K562 (cell line): ENCODE measurements at places on chromosomes 4 and X. TPM values are rescaled to one million over a fixed set of nuclear protein-coding genes. Genes with fewer than 3 reads are reported as not detected.

GRCh38 chr4:71533121-71533520 is 194.3 kb downstream of the SLC4A4 start:
- no peak for DNase-seq

DNA sequence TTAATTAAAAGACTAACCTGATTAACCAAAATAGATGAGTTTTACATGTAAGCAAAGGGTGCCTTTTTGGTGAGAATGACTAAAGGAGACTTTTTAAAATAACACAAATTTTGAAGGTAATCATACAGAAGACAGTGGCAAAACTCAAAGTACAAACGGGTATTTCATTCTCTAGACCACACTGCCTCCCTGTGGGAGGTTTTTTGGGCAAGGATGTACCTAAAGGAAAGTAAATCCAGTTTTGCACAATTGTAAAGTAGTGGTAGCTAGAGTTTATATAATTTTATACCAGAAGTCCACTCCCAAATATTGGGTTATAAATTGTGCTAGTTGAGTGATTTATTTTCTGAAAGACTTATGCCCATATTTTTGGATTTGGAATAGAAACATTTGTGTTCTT is 201.0 kb downstream of the PAPSS1 start:
- DNase-seq = no peak

- no peak for DNase-seq
These were observed 678 bp downstream of the BMP3 start for GRCh38 chr4:81030981-81031791.

DNA sequence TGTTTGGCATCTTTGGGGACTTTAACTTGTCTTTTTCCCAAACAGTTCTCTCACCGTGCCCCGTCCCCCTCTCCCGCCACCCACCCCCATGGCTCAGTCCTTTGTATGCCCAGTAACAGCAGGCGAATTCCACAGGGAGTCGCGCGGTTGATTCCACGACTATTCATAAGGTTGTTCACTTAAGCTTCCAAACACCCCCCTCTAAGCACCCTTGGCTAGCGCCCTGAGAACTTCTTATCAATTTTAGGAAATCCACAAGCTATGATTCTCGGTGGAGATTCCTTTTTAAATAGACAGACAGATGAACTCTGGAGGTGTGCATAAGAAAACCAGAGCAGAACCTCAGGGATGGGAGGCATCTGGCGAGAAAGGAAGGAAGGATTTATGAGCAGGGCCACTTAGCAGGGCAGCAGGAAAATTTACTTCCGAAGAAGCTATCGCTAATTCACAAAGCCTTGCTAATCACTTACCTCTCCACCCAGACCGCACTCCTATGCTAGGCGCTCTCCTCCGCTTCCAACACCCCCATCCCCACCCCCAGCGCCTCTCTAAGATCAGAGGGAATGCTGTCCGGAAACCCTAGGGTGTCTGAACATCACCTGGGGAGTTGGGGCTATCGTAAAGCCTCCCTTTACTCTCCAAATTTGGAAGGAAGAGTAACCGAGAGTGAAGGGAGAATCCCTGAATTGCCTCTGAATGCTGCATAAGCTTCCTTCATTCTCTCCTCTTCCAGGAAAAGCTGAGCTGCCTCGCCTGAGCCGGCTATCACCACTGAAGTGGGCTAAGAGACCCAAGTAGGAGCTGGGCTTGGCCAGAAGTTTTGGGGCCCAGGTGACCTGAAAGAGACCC is 1.7 kb downstream of the UNC5C start:
- DNase-seq = no peak

- no peak for DNase-seq
These were observed 413.2 kb downstream of the FGF13 start for GRCh38 chrX:138298268-138298667.

- peak; percentile 2 for DNase-seq
These were observed 83.6 kb downstream of the NBDY start for GRCh38 chrX:56812515-56813105.

DNA sequence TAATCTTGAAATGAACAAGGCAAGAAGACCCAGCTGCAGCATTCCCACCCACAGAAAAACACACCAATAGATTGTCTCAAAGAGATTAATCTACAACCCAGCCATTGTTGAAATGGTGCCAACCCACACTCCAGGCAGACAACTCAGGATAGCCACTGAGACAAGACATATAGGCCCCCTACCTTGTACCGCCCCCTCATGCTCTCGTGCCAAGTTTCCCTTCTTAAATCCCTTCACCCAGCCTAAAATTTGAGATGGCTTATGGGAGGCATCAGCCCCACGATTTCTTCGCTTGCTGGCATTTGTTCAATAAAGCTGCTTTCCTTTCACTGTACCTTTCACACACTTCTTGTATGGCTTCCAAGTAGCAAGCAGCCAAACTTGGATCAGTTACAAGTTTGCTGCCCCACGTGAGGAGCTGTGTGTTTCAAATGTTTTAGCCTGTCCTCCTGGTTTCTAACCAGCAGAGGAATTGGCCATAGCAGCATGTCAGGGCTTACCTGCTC is 1754.1 kb downstream of the C4orf33 start:
- DNase-seq = no peak

DNA sequence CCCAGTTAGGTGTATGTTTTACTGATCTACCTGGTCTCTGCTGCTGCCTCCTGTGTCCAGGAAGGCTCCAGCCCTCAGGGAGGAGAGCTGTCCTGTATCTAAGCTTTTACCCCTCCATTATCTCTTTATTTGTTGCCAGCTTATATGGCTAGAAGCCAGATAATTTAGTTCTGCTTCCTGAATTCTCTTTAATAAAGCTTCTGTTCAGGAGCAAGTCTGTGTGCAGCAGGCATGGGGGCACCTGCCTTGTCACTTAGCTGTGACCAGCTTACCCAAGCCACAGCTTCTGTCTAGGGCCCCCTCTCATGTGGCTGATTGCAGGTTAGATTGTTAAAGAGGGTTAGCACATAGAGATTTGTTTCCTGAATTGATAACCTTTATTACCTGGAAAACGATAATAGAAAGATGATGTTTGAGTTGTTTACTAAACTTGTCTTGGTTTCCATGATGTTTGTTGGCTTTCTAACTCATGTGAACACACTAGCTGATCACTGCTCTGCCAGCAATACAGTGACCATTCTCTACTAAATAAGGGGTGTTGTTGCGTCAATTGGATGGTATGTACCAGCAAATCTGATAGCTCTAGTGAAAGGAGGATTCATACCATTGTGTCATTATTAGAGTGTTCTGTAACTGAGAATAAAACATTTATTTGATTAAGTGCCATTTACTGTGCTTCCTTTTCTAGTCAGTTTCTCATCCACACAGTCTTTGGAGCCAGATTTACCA is 189.8 kb upstream of the ANK2 start:
- DNase-seq = no peak

DNA sequence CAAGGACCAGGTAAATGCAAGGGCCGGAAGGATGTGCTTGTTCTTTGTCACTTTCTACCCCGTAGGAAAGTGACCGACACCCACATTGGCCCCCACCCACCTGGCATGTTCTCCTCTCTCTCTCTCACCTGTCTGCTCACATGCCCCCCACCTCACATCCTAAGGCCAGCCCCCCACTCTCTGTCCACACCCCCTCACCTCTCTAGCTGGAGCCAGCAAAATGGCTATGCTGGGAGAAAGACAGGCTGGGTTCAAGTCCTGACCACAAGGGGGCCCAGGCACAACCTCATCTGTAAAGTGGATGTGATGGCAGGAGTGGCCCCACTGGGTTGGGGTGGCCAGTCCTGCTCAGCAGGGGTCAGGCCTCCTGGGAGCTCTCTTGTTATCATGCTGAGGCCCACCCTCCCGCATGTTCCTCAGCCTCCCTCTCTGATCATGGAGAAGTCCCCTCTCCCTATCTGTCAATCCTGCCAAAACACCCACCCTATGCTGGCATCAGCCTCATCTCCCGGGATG is 1.7 kb upstream of the PPP2R2C start:
- peak; percentile 55 for DNase-seq

- DNase-seq = no peak
These were observed 8.4 kb downstream of the TMEM271 start for GRCh38 chr4:567457-568350.

DNA sequence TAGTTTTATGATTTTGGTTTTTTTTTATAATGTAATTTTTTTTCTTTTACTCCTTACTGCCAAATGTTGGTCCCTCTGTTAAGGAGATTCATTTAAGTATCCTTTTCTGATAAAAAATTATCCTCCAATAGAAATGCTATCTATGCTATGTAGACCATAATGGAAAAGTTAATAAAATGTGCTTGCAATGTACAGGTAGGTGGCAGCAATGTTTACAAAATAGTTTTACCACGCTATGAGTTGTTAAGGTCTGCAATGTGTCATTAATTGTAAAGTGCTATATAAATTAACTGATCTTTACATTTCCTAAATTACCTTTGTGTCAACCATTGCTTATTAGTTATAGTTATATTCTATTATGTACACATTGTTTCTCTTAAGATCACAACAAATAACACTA is 3.8 kb upstream of the CENPC start:
- no peak for DNase-seq

DNA sequence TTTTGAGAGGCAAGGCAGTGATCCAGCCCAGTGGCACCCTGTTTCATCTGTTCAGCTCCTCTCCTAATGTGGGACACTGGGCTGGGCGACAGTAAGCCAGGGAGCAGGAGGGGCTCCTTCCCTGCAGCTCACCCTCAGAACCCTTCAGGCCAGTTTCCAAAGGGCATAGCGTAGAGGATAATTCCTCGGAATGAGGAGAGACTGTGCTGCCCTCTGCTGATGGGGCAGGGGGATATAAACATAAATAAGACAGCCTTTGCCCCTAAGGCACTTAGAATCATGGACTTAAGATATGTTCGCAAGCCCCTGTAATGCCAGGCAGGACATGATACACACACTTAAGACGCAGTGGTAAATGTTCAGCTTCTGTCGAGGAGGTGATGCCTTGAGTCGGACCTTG is 27.9 kb upstream of the ZNF185 start:
- DNase-seq = no peak

DNA sequence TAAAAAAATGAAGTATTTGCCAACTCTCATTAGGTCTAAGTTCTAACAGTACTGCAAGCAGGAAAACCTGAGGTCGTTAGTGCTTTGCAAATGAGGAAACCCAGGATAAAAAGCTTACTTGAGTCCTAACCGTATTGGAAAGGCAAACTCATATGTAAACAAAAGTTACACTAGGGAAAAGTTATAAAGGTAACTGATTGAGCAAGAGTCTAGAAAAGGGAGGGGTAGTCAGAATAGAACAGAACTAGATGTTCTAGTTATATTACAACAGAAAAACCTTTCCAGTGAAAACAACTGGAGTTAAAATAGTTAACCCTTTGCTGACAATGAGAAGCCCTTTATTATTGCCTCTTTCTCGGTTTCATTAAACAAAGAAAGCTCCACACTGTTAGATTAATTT is 66.4 kb upstream of the MAOA start:
- DNase-seq = no peak

GRCh38 chrX:68807818-68808217 is 21.0 kb upstream of the EFNB1 start:
- peak; percentile 47 for DNase-seq

DNA sequence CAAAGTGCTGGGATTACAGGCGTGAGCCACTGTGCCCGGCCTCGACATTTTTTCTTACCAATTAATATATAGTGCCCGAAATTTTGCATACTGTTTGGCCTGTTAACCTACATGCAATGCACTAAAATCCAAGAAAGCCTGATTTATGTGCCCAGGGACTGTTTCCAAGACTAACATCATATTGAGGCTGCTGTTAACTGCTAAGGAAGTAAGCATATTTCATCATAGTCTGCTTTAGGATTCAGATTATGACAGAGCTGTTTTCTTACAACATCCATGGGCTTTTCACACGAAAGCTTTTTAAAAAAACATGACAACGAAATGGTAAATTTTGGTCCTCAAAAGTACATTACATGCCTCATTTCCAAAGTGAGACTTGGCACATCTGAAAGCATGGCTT is 84.4 kb downstream of the STOX2 start:
- DNase-seq = no peak

DNA sequence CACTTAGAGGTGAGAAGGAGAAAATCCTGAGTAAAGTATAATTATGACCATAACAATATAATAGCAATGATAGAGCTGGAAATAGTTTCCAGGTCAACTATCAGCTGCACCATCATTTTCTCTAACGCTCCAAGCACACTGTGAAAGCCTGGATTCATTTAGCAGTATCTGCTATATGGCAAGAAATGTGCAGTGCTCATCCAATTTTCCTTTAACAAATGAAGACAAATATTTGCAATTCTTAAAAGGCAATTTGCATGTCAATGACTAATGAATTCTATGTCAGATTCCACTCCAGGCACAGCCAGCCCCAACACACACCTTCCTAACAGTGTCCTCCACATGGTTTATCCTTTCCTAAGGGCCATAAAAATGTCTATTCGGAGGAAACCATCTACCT is 12.7 kb downstream of the PRSS12 start:
- no peak for DNase-seq

DNA sequence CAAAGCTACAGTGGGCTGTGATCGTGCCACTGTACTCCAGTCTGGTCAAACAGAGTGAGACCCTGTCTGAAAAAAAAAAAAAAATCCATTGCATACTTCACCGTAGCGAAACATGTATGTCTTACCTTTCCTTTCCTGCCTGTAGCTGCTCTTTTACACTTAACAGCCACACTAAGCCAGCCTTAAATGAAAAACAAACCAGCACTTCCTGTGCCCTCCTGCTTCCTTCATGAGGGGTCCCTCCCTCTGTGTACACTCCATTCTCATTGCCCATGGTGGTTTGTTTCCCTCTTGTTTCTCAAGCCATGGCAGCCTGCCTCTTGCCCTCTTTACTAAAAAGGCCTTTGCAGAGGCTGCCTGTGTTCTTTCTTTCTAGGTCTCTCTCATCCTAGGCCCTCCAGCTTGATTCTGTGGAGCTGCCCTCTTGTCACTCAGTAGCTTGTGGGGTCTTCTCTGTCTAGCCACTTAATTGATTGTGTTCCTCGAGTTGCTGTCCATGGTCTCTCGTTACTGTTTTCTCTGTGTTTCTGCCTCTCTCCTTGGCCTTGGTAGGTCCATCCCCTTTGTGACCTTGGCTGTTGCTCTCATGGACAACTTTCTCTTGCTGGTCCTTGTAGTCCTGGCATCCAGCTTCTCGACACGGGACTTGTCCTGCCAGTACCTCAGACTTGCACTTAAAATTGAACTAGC is 52.1 kb upstream of the MSANTD1 start:
- DNase-seq = no peak

GRCh38 chr4:175447016-175447415 is 365.0 kb downstream of the GPM6A start:
- DNase-seq = no peak

GRCh38 chr4:115515772-115516171 is 402.4 kb upstream of the NDST4 start:
- no peak for DNase-seq

GRCh38 chrX:19030805-19031204 is 46.9 kb upstream of the PHKA2 start:
- no peak for DNase-seq

The BMX gene
- 1.3 and 1.4 TPM in 2 replicates for total RNA-seq

The MAGEA4 gene
- total RNA-seq = 0.40 and 0.62 TPM in 2 replicates

The CYTL1 gene
- not detected in 2 replicates for total RNA-seq

The ACE2 gene
- not detected in 2 replicates for total RNA-seq

The ABCG2 gene
- 0.04 TPM in 1 of 2 replicates, not detected in the other for total RNA-seq

The PCYT1B gene
- total RNA-seq = 0.07 and 0.13 TPM in 2 replicates

The RHOXF2 gene
- total RNA-seq = 120 and 121 TPM in 2 replicates

The ADH4 gene
- not detected in 2 replicates for total RNA-seq

The FAM13A gene
- 13.7 and 14.1 TPM in 2 replicates for total RNA-seq

The MAGEB2 gene
- 88.8 and 93.1 TPM in 2 replicates for total RNA-seq

The GIMD1 gene
- not detected in 2 replicates for total RNA-seq

The EMD gene
- 124 and 135 TPM in 2 replicates for total RNA-seq

The SSX4 gene
- 3.0 TPM in 2 replicates for total RNA-seq

The FANCB gene
- 14.4 and 15.1 TPM in 2 replicates for total RNA-seq

The TRAM1L1 gene
- 0.18 TPM in 1 of 2 replicates, not detected in the other for total RNA-seq
